Activated T-helper 1 cell treated with anti-CD3 and anti-CD28 coated beads, Interleukin-2, amount 50 U/mL, for 16 hours (primary cell): ENCODE measurements at places on chromosomes 13 and 19.

GRCh38 chr13:109645831-109646230 lies 140.6 kb downstream of the IRS2 start:
- DNase-seq, result no peak

DNA sequence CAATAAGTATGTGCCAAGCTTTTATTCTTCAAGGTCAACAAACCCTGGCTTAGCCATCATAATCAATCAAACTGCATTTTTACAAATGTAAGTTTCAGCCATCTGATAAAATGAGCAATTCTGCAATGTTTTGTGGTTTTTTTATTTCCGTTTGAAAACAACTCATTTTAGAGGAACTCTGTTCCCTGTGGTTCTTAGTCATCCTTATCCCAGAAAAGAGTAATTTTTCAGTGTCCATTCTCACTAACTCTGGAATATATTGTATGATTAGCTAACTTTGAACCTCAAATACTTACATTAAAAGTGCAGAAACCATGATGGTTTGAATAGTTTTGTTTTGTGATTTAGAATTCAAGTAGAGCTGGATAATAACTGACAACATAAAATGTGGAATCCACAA lies 87.6 kb downstream of the IRS2 start:
- no peak for DNase-seq

GRCh38 chr13:107562203-107562602 lies 653.1 kb downstream of the LIG4 start:
- no peak for DNase-seq

DNA sequence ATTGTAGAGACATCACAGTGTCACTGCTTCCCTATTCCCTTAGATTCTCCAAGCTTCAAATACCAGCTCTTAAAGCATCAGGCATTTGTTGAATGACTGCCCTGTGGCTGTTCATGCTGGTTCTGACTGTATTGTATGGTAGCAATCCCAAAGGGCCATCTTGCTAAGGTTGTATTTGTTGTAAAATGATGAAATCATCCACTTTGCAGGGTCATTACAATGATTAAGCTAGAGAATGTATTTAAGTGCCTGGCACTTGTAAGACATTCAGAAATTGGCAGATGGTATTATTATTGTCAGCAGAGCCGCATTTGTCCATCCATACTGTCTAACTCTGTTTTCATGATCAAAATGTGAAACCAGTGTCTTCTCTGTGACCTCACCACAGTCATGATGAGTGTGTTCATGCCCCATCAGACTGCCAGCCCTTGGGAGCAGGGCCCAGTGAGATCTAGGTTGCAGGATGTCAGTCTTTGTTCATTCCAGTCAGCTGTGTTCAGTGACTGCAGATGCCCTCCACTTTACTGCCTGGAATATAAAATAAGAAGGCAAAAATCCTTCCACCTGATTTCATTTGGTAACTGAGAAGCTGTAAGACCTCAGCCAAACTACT lies 86.1 kb downstream of the DHRS12 start:
- no peak for DNase-seq

- no peak for DNase-seq
Measured at GRCh38 chr13:42538996-42539395, 35.0 kb upstream of the TNFSF11 start.

DNA sequence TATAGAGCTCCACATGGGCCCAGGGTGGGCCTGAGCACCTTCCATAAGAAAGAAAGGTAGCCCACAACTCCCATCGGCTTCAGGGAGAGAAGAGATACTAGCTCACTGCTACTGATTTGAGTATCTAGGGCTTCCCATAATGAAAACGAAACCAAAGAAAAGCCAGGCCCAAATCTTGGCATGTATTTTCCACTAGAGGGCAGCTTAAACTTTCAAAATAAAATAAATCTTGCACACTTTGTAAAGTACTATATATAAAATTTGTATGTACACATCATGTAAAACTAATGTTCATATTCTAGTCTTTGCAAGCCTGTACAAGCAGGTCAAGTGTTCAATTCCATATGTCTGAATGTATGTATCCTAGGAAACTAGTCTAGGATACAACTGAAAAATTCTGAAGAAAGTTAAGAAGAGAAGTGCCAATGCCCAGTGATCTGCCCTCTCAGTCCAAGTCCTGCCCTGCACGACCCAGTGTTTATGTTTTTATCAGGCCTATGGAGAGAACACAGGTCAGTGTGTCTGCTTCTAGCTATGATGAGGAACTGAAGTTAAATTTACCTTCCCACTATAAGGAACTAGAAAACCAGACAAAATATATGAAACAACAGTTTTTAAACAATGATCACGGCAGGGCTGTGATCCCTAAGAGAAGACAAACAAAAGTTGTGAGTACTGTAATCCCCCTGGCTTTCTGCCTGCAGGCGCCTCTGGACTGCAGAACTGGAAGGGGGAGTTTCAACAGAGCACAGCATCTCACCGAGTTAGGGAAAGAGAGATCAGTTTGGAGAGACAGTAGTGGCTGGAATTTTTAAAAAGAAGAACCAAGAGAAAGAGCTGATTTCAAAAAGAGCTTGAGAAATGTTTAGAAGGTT lies 475.7 kb downstream of the UQCRFS1 start:
- no peak for DNase-seq

- no peak for DNase-seq
Measured at GRCh38 chr13:34086281-34086680, 268.3 kb downstream of the RFC3 start.
